ELR (cell line): ENCODE measurements at places on chromosomes 5 and 9.

GRCh38 chr5:143093452-143094086 lies 309.9 kb downstream of the NR3C1 start:
- DNase-seq = no peak

GRCh38 chr5:169009123-169009522 lies 291.8 kb downstream of the SLIT3 start:
- no peak for DNase-seq

GRCh38 chr5:1726956-1727355 lies 72.7 kb downstream of the MRPL36 start:
- DNase-seq = no peak

DNA sequence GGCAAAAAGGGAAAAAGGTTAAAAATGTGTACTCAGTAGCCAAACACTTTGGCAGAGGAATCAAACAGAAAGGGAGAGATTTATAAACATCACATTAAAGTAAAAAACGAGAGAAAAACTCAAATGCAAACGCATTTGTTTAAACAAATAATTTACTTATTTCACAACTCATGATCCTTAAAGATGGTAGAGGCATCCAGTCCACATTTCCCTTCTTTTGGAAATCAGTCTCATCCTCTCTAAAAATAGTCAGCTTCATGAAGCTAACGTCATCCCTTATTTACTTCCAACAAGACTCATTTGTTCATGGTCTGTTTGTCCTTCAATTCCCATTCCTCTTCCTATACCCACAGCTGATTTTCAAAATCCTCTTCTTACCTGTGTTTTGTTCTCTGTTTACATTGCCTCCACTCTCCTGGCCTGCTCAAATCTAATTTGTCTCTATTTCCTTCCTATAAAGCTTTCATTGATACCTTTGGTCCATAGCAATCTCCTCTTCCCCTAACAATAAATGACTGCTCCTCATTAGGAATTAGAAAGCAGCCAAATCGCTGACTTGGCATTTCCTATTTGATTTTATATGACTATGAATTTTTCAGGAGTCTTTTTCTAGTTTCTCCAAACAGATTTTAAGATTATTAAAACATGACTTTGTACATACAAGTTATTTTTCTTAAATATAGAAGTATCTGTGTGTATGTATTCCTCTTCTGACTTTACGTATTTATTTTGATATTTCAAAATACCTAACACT lies 805.3 kb downstream of the TLE1 start:
- no peak for DNase-seq

DNA sequence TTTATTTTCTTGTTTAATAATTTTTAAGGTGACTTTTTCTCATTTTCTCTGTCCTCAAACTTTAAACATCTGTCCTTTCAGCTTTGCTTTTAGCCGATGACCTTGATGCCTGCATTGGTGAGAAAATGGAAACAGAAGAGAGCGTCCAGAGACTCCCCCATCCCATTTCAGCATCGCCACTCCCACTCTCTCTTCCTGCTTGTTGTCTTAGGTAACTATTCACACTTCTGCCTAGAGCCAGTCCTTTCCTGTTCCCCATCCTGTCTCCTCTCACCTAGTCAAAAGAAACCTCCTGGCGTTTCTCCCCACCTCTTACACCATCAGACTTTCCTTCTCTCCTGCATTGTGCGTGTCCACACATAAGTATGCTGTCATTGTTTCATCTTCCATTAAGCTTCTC lies 124.6 kb downstream of the MAST4 start:
- DNase-seq = no peak

DNA sequence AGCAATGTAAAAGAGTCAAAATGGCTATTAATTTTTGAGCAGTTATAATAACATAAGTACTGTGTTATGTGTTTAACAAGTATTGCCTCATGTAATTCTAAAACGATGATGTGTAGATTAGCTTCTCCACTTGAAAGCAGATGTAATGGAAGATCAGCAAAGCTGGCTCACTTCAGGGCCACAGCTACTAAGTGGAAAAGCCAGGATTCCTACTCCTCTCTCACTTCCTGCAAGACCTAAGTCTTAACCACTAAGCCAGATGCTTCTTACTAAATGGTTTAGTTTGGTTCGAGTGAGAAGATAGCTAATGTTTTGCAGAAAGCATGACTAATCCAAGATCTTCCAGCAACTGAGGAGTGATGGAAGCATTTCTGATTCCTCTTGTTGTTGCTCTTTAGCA lies 15.7 kb upstream of the TNC start:
- DNase-seq = peak; percentile 87

- no peak for DNase-seq
These were observed 36.9 kb upstream of the CXCL14 start for GRCh38 chr5:135615581-135616260.

DNA sequence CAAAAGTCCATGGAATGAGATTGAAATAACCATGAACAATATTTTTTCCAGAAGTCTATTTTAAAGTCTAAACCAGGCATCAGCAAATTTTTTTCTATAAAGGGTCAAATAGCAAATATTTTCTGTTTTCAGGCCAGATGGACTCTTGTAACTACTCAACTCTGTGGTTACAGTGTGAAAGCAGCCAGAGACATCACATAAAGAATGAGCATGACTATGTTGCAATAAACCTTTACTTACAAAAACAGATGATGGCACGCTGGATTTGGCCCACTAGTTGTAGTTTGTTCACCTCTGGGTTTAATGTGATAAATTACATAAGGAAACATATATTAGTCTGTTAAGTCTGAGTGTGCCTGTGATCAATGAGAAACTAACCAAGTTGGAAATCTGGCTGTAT lies 319.2 kb downstream of the TRPM3 start:
- DNase-seq = no peak

DNA sequence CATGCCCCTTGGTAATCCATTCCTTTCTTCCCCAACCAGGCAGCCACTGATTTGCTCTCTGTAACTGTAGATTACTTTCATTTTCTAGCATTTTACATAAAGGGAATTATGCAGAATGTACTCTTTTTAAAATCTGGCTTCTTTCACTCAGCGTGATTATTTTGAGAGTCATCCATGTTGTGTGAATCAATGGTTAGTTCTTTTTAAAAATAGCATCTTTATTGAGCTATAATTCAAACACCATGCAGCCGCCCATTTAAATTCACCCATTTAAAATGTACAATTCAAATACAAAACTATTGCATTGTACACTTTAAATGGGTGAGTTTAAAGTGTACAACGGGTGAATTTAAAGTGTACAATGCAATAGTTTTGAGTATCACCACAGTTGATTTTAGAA lies 2.3 kb upstream of the OR13J1 start:
- no peak for DNase-seq

DNA sequence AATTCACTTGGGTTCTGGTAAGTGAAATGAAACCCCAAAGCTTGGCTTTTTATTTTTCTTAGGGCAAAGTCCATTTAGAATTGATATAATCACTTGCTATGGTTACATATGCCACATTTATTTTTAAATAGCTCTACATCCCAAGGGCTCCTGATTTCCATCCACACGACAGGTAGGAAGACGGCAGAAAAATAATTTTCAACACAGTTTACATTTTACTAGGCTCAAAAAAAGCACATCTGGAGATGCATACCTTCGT lies 95.0 kb upstream of the EFNA5 start:
- DNase-seq = no peak

GRCh38 chr5:16666883-16667398 lies 50.1 kb upstream of the RETREG1 start:
- DNase-seq = peak; percentile 20

DNA sequence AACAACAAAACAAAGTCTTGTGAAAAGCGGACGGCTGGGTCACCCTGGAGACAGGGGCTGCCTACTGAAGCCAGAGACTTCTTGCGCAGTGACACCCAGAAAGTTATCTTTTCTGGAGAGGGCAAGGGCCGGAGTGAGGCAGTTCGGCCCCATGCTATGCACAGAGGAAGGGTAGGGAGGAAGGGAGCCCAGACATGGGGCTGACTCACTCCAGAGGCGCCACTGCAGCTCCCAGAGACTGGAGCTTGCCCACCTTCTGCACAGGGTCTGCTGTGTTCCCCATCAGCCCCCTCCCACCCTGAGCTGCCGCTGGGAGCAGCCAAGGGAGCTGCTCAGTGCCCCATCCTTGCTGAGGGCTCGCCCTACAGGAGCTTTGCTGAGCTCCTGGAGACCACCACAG lies 13.3 kb downstream of the SLC6A3 start:
- no peak for DNase-seq

DNA sequence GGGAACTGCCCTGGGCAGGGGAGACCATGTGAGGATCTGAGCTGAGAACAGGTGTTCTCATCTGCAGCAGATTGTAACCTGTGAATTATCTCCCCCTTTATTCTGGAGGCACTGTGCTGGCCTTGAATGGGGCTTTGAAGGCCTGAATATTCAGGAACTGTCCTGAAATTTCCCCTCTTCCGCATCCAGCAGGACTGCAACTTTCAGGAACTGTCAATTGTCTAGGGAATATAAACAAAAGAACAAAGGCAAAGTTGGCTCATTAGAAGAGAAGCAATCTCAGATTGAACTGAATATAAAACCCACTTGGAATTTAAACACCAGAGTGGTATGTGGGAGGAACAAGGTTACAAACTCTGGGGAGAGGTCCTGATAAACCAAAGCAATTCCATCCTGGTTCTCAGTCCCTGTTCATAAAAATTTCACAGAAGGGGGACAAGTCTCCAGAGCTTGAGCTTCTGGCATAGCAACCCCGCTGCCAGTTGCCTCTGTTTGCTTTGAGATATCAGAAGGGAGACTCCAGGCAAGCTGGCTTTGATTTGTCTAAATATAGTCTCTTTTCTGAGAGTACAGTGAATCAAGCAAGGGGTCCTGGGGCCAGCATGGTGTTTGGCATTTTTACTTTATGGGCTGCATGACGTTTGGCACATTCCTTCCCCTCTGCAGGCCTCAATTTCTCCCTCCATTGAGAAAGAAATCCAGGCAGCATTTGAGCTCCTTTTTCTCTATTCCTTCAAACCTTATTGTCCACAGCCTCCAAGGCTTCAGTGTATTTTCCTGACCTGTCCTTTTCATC lies 47.5 kb downstream of the ADRB2 start:
- DNase-seq = no peak

DNA sequence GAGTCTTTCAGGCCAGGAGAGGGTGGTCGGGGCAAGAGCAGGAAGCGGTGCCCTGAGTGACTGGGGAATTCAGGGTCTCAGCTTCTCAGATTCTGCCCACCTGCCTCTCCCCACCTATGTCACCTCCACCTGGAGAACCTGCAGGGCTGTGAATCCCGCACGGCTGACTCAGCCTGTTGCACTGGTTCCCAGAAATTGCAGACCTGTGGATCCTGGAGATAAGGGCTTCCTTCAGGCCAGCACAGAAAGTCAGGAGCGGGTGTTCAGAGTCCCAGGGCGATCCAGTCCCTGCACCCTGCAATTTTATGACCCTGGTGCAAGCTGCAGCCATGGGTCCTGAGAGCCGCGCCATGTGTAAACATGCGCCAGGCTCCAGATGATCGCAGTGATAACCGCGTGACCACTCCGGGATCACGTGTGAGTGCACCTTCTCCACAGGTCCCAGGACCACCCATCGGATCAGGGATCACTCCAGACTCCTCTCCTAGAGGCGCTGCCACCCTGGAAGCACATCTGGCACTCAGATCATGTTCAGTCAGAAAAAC lies 17.8 kb downstream of the IRX4 start:
- no peak for DNase-seq

DNA sequence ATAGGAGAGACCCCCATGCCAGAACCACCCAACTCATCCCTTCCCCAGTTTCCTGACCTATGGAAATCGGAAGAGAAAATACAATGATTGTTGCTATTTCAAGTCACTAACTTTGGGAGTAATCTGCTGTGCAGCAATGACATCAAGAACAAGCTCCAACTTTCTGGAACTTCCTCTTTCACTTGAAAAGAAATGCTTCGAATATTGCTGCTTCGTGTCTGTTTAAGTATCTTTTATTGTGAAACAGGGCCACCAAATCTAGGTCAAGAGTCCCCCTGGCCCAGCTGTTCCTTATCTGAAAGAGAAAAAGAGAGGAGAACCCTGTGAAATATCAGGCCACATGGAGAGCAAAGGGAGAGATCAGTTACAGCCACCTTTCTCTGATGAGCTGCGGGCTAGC lies 59.4 kb upstream of the DNAH5 start:
- no peak for DNase-seq

GRCh38 chr5:149434162-149435014 lies 55.3 kb upstream of the IL17B start:
- DNase-seq = peak; percentile 69

DNA sequence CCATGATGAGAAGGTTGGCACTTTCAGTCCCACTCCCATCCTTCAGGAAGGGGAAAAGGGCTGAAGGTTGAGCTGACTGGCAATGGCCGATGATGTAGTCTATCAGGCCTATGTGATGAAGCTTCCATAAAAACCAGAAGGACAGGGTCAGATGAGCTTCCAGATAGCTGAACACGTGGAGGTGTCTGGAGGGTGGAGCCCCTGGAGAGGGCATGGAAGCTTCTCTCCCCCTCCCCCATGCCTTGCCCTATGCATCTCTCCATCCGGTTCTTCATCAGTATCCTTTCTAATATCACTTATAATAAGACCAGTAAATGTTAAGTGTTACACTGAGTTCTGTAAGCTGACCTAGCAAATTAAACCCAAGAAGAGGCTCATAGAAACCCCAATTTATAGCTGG lies 32.6 kb upstream of the SMU1 start:
- no peak for DNase-seq

DNA sequence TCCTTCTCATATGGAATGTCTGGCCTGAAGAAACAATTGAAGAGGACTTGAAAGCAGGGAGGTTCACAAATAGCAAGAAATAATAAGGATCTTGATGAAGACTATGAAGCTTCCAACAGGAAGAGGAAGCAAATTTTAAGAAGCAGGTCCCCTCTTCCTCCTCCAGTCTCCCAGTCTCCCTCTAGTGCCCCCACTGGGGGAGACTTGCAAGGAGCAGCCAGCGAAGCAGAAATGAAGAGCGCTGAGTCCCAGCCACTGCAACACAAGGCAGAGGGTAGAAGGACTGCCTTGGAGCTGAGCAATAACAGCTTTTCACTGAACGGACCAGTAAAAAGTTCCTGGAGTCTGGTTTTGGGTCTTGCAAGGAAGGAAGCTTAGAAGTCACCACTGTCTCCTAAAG lies 32.6 kb upstream of the ACO1 start:
- DNase-seq = peak; percentile 24

DNA sequence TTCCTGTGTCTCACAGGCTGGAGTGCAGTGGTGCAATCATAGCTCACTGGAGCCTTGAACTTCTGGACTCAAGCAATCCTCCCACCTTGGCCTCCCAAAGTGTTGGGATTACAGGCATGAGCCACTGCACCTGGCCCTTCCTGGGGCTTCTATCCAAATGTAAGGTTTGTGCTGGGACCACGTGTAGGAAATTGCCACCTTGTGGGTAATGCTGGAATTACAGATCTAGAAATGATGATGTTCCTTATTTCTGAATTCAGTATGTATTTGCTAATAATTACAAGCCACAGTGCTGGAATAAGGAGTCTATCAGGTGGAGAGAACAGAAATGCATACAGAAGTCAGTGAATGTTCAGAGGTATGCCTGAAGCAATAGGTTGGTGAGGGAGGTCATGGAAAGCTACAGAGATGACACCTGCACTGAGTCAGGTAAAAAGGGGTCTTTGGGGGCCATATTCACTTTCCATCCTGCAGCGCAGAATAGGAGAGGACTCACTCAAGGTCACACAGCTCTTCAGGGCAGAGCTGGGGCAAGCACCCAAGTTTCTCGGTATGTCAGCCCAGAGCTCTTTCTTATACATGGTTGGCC lies 8.8 kb upstream of the IGFBPL1 start:
- DNase-seq = peak; percentile 55
